ENCODE measurements at places on chromosomes 11 and 22.

GRCh38 chr11:76885390-76886097 lies 24.8 kb downstream of the ACER3 start:
- no peak for DNase-seq

DNA sequence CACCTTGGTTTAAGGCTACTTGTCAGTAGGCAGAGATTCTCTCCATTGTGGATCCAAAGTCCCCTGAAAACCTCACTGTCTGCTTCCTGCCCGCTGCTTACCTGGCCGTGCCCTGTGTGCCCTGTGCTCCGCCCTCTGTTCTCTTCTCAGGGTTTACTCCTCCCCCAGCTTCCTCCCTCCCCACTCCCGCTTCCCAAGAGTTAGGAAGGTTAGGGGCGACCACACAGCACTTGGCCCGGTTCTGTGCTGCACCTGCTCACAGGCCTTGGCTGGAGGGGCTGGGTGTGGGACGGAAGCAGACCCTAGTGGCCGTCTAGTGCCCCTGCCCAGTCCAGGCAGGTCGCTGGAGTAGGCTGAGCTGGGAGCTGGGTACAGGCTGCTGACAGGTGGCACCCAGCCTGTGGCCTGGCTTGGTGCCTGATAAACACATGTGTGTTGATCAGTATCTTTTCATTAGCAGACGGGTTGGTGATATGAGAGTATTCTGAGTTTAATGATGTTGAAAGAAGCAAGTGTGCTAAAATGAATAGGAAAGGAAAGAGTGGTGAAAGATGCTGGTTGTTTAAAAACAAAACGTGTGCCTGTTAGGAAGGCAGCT lies 40.5 kb downstream of the GRAMD4 start:
- no peak for DNase-seq

GRCh38 chr11:110431051-110431672 lies 1.4 kb downstream of the FDX1 start:
- no peak for DNase-seq

- no peak for DNase-seq
Observed at GRCh38 chr11:130915603-130916237, 559 bp downstream of the SNX19 start.

DNA sequence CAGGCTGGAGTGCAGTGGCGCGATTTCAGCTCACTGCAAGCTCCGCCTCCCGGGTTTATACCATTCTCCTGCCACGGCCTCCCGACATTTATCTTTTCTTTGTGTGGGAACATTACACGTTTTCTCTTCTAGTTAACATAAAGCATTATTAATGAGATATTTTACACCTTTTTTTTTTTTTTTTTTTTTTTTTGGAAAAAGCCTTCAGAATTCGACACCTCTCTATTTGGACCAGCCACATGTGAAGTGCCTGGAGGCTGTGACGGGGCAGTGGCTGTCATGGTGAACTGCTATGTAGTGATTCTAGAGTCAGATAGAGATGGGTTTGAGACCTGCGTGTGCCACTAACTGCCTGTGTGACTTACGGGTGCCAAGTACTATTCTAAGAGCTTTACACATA lies 64.3 kb downstream of the SMIM38 start:
- DNase-seq: no peak

DNA sequence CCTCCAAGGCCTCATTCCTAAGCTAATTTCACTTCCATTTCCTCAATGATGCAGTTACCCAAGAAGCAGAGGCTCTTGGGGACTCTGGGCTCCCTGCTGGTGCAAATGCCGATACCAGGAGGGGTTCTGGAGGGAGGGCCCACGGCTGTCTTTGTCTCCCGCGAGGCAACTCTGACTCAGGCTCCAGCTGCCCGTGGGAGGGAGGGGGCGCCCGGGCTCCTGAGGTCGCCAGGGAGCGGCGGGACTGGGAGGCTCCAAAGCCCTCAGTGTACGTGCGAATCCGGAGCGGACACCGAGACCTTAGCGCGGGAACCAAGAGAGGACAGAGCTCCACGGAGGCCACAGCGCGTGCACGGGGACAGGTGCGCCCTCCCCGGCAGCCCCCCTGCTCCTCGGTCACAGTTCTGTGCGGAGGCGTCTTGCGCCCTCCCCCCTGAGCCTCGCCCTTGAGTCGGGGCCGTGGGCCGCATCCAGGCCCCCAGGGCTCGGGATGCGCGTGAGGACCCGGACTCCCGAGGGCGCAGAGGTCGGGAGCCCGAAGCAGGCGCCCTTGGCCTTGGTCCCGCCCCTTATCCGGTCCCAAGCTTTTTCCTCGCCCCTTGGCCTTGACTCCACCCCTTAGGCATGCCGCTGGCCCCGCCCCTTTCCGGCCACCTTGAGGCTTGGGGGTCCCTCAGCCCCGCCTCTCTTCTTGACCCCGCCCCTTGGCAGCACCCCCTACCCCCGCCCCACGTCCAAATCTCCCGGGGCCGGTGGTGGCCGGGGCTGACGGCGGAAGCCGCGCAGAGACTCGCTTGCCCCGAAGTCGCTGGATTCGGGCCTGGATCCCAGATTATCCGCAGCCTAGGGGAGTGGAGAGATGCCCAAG lies 4.7 kb upstream of the SHISA8 start:
- no peak for DNase-seq

GRCh38 chr11:112520354-112520753 lies 259.7 kb upstream of the PLET1 start:
- no peak for DNase-seq

GRCh38 chr11:68215524-68216170 lies 2.6 kb upstream of the KMT5B start:
- no peak for DNase-seq

DNA sequence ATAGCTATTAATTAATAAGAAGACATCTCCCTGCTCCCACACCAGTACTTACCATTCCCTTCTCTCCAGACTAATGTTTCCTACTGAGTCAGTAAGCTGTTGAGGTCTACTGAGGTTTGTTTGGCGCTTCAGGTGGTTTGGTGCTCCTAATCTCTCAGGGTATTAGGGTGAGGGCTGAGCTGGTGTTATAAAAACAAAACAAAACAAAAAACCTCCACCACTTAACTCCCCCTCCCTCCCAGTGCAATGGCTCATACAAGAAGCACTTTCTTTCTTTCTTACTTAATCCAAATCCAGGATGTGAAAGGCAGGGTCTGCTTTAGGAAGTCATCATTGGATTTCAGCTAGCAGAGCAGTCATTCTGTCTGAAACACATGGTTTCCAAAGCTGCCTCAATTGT lies 15.3 kb downstream of the CSTPP1 start:
- no peak for DNase-seq

DNA sequence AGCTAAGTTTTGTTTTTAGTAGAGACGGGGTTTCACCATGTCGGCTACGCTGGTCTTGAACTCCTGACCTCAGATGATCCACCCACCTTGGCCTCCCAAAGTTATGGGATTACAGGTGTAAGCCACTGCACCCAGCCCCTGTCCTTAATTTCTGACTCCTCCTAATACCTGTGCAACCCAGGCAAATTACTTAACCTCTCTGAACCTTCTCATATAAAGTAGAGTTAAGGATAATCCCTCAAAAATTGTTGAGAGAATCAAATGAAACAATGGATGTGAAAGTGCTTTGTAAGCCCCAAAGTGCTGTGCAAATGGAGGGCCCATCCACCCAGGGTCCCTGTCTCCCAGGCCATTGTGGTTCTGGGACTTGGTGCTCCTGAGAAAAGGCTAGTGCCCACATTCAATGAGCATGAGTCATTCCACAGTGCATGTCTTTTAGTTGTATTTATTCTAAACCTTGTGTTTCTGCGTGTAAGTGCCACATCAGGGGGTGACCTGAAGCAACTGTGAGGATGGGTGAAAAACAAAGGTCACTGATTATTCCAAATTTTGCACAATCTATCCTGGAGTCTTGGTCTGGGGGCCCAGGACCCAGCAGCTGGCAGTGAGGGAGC lies 61.4 kb upstream of the PTPRJ start:
- DNase-seq: no peak

DNA sequence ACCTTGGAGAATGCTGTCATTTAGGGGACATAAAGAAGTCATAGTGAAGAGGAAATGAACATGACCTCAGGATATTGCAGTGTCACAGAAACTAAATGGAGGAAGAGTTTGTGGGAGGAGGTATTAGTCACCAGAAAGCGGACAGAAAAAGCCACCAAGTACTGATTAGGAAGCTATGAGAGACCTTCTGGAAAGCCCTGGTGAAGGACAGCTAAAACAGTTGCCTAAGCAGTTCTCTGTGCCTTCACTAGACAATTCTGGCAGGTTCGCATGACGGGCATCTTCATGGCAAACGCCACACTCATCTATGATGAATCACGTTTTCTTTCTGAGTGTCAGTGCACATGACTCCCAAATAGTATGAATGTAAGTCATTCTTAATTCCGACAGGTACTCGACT lies 325.8 kb downstream of the C11orf87 start:
- no peak for DNase-seq

Data from stimulated activated CD4-positive, alpha-beta T cell treated with anti-CD3 and anti-CD28 coated beads, Interleukin-1b, Interleukin-23, amount 100 ng/mL, for 1 hour (primary cell).